ENCODE measurements at places on chromosomes 2 and 18.

GRCh38 chr18:55031979-55032378 is 72.7 kb upstream of the CCDC68 start:
- DNase-seq = no peak

DNA sequence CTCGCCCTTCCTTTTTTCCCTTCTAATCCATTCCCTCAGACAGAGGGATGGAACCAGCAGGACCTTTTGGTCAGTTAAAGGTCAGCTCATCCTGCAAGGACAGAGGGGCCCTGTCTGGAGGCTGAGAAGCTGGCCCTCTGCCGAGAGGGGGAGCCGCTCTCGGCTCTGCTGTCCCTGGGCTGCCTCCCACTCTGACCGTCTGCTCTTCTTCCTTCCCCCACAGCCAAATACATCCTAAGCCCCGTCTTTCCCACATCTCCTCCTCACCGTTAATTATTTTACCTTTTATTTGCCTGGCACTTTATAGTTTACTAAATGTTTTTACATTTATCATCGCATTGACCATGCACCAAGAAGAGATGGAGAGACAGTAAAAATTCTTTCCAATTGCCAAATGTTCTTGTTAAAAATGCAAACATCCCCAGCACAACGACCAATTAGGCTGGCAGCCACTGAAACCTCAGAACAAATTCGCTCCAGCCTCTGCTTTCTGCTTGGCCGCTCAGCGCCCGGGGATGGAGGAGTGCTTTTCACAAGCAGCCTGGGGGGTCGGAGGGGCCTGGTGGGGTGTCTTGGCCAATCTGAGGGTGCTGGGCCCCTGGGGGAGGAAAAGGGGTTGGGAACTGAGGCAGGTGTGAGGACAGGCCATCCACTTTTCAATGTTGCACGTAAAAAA is 123.7 kb downstream of the TNS1 start:
- no peak for DNase-seq

GRCh38 chr2:148596018-148596417 is 48.5 kb upstream of the EPC2 start:
- DNase-seq = no peak

- DNase-seq = no peak
Observed at GRCh38 chr18:33052886-33053285, 280.1 kb upstream of the KLHL14 start.

GRCh38 chr2:124450481-124450880 is 425.4 kb downstream of the CNTNAP5 start:
- no peak for DNase-seq

- no peak for DNase-seq
Observed at GRCh38 chr18:3207565-3207964, 12.2 kb downstream of the MYOM1 start.

GRCh38 chr2:176039375-176039774 is 37.3 kb upstream of the LNPK start:
- no peak for DNase-seq

DNA sequence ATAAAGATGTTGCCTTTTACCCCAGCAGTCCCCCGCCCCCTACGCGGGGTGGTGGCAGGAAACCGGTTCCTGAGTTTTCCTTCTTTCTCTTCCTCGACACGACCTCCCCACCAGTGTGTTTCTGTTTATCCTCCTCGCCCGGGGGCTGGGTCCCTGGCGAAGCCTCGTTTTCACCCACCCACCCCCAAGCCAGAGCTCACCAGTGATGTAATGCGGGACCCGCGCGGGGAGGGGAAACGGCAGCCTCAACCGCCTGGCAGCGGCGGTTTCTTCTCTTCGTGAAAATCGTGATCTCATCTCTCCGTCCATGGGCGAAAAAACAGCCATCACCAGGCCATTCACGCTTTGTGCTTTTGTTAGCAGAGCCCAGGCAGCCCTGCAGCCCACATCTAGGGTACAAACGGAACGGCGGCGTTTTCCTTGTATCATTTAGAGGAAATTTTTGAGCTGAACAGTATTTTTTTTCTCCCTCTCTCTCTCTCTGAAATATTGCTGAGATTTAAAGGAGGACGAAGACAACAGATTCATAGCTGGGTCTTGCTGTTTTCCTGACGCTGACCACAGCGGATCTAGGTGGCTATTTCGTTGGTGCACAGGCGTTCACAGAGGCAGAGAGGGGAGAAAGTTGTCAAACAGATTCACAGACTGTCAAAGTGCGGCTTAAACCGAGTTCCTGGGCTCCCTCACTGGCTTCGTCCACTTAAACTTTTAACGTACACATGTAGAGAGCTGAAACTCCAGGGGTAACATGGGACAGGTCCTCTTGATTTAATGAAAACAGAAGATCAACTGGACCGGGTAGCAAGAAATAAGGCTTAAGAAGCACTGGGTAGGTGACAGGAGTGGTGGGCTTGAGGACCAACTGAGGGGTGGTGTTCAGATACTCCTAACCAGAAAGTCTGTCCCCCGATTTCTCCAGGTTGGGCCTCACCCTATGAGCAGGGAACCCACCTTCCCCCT is 21.9 kb upstream of the PAX3 start:
- DNase-seq = peak; percentile 31

Measured in astrocyte of the spinal cord (primary cell).